SIG-M5 (cell line): ENCODE measurements at places on chromosomes 11 and 22.

GRCh38 chr22:43825651-43826050, 13.5 kb upstream of the EFCAB6 start:
- no peak for DNase-seq

DNA sequence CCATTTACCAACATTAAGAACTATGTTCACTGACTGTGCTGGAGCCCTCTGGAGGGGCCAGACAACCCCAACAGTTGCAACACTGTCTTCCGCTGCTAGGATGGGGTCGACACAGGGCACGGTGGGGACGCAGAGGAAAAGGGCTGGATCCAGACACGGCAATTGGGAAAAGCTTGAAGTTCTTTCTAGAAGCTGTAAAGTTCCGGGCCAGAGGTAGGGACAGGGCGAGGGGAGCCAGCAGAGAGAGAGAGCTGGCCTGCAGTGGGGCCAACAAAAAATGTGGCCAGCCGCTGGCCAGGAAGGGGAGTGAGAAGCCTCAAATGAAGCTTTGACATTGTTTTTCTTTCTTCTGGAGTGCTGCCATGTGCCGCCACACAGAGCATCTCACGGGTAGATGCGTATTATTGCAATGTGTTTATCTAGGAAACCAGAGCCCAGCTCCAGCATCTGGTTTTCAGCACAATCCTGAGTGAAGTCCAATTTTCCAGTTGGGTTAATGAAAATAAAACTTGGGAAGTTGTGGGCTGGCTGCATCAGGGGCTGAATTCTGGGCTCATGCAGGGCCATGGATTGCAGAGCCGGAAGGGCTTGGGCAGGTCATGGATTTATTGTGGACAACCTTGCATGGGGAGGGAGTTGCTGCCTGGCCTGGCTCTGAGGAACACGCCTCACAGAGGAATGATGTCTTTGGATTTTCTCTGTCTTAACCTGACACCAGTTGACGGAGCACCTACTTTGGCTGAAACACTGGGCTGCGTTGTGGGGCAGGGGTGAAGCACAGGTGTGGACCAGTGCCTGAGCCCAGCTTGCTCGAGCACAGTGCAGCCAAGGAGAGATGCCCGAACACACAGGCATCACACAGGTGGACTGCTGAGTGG, 67.6 kb upstream of the AMPD3 start:
- no peak for DNase-seq

- no peak for DNase-seq
Measured at GRCh38 chr11:46248289-46249102, 29.0 kb upstream of the CREB3L1 start.

DNA sequence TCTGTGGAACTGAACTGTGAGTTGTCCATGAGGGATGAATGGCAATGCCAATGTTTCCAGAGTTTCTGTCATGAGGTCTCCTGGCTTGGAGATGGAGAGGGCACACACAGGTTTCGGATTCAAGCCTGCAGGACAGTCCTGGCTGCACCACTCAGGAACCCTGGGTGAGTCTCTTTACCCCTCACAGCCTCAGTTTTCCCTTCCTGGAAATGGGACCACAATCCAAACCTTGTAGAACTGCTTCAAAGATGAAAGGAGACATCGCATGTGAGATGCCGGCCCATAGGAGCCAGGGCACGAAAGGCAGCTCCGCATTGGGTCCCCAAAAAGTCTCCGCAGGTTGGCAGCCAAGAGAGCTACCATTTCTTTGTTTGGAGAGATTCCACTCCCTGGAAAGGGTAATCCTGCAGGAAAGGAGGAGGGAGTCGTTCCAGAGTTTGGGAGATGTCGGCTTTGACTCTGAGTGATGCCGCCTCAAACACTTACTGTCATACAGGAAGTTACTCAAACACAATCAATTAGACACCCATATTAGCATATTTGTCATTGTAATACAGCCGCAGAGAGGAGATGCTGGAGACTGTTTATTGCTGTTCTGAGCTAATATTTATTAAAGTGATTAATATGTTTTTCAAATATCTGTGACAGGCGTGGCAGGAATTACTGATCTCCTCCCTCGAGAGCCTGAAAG, 318.3 kb downstream of the MN1 start:
- no peak for DNase-seq

DNA sequence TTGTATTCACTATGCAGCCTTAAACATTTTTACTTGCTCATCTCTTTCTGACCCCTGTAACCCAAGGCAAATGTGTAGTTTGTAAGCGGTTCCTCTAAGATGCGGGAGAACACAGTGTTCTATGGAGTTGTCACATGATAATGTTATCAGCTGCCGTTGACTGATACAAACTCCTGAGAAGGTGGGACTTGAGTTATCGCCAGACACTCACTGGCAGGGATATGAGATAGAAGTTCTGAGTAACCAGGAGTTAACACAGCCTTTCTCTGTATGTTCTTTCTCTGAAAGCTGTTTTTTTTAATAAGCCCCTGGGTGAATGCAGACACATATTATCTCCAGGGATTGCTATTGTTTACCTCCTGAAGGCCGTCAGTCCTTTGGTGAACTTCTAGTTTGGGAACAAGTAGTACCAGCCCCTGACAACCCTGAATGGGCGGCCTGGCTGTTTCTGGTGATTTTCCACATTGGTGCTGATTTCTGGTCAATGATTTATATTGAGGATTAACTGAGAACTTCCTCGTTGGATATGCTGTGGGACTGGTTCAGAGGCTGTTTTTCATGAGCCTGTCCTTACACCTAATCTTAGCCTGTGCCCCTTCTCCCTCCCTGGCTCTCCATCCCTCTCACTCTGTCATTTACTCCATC, 155.3 kb upstream of the RASSF10 start:
- no peak for DNase-seq
